Lower lobe of right lung (tissue), 2 donors: ENCODE measurements at places on chromosomes 16 and 17. TPM values are rescaled to one million over a fixed set of nuclear protein-coding genes. Genes with fewer than 3 reads are reported as not detected.

- H3K27ac ChIP-seq: no peak overlapping the region
- no peaks in the 10 kb centered on the region for H3K36me3 ChIP-seq
- peaks cover 18% of the 10 kb centered on the region for H3K4me1 ChIP-seq
- H3K27me3 ChIP-seq: no peaks in the 10 kb centered on the region
- DNase-seq: no peak
These were observed 60.4 kb downstream of the PGS1 start for GRCh38 chr17:78438694-78439325.

GRCh38 chr17:47212458-47212857 is 3.3 kb downstream of the MYL4 start:
- H3K27ac ChIP-seq: no peak overlapping the region
- no peaks in the 10 kb centered on the region for H3K27me3 ChIP-seq
- no peak overlapping the region for H3K4me3 ChIP-seq
- no peaks in the 10 kb centered on the region for H3K4me1 ChIP-seq
- no peak for DNase-seq

GRCh38 chr17:40582328-40582901 is 17.1 kb upstream of the CCR7 start:
- no peak overlapping the region for H3K4me3 ChIP-seq
- peak; percentile 76 for DNase-seq
- peak overlapping the region; percentile 74 for H3K27ac ChIP-seq

DNA sequence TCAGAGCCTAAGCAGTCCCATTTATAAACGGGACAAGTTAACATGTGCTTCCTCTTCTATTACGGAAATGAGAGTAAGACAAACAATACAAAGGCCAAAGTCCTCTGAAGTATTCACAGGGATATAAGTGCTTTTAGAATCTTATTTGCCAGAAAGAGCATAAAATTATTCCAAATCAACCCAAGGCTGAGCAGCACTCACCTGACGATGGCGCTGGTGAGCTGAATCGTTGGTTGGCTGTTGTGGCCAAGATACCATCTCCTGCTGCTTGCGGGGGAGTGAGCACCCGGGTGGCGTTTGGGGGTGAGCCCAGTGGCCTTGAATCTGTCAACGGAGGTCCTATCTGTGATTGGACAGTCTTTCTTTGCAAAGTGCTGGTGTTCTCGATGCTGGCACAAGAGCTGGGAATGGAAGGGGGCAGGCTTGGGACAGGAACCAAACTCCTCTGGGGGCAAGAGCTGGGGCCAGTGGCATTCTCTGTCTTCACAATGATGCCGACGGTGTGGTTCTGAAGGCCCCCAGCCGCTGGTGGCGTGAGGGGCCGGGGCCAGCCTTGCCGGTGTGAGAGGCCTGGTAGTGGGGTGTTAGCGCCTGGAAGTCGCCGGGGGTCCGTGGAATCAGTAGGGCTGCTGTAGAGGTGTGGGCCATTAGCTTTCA is 9.5 kb upstream of the DHRS13 start:
- H3K4me1 ChIP-seq: peaks cover 28% of the 10 kb centered on the region
- H3K4me3 ChIP-seq: no peak overlapping the region
- peaks cover 99% of the 10 kb centered on the region for H3K36me3 ChIP-seq
- no peaks in the 10 kb centered on the region for H3K27me3 ChIP-seq
- no peak overlapping the region for H3K27ac ChIP-seq

DNA sequence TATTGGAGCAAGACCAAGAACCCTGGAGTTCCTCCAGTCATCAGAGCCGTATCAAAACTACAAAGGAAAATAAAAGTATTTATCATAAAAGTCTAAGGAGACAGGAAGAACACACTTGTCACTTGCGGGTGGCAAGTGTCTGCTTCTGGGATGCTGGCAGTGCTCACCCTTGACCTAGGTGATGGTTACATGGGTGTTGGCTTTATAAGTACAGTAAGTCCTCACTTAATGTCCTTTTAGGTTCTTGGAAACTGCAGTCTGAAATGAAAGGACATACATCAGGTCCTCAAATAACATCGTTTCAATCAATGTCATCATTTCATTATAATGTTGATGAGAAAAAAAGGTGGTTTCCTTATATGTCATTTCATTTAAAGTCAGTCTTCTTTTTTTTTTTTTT is 3.0 kb upstream of the AIPL1 start:
- no peaks in the 10 kb centered on the region for H3K4me1 ChIP-seq
- DNase-seq: no peak
- no peak overlapping the region for H3K27ac ChIP-seq
- no peak overlapping the region for H3K4me3 ChIP-seq

DNA sequence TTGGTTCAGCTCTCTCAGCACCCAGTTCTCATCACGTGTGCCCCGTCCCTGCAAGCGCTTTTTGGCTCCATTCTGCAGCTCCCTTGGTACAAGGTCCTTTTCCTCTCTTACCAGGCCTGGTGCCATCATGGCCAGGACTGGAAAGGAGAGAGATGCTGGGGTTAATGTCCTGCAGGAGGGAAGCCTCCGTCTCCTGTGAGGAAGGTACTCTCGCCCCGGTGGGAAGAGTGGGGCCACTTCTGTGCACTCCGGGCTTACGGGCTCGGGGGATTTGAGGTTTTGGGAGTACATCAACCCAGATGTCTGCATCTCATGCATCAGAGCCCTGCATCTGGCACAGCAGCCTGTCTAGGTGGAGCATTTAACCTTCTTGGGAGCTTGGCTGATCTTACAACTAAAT is 10.1 kb downstream of the CTRB2 start:
- H3K36me3 ChIP-seq: no peaks in the 10 kb centered on the region
- peak; percentile 14 for DNase-seq
- no peaks in the 10 kb centered on the region for H3K4me1 ChIP-seq
- H3K27ac ChIP-seq: no peak overlapping the region

DNA sequence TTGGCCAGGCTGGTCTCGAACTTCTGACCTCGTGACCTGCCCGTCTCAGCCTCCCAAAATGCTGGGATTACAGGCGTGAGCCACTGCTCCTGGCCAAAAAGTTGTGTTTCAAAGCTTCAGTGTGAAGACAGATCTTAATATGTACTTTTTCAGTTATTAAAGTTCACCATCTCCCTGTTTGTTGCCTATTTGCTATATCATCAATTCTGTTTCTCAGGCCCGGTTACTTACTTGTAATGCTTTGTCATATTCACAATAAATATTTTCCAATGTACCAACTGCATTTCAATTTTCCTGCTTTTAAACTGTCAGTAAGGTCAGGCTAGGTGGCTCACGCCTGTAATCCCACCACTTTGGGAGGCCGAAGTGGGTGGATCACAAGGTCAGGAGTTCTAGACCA is 22.5 kb downstream of the FANCA start:
- DNase-seq: no peak
- H3K36me3 ChIP-seq: no peaks in the 10 kb centered on the region
- no peak overlapping the region for H3K27ac ChIP-seq

- no peak for DNase-seq
- no peaks in the 10 kb centered on the region for H3K27me3 ChIP-seq
- H3K36me3 ChIP-seq: no peaks in the 10 kb centered on the region
- no peak overlapping the region for H3K27ac ChIP-seq
These were observed 7.5 kb downstream of the CACNG1 start for GRCh38 chr17:67051837-67052236.

DNA sequence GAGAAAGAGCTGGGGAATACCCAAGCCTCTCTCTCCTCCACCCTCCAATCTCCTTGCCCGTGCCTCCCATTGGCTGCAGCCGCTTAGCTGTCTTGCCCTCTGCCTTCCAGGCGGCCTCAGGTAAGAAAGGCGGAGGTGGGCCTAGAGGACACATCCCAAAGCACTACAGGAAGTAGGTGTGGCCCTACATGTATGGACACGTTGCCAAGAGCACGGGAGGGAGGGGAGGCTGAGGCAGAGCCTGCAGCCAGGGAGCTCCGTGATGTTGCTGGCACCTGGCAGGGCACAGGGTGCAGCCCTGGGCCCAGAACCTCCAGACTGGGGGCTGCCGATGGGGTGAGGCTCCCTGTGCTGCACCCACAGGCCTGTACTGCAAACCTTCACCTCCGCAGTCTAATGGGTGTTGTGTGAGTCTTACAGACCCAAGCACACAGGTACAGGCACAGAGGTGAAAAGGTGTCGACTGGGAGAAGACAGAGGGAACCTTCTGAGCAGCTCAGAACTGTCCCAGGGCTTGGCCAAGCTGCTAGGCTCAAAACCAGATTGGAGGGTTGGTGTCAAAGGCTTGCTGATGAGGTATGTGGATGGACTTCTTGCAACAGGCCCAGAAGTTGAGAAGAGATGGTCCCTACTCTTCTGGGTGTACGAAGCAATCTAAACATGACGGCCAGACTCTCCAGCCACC is 23.5 kb upstream of the FOXK2 start:
- H3K27ac ChIP-seq: peak overlapping the region; percentile 87
- H3K4me1 ChIP-seq: peaks cover 29% of the 10 kb centered on the region

DNA sequence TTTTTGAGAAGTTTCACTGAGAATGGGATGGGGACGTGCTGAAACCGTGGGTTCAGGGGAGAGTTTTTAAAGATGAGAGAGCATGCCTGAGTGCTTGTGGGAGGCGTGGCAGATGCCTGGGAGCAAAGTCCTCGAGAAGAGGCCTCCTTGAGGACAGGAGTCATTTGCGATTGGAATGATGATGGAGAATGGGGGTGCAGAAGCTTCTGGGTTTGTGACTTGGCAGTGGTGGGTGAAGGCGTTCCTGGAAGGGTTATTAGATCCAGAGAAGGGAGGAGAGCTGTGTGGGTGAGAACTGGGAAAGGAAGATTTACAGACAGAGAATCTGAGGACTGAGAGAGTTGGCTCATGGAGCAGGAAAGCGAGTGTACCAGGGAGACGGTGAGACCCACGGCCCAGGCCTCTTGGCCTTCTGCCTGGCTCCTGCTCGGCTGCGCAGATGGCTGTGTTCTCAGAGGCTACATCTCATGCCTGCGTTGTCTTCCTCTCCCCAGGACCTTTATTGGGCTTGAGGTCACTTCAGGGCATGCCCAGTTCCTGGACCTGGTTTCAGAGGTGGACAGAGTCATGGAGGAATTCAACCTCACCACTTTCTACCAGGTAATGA is 8.6 kb upstream of the MMP15 start:
- H3K4me1 ChIP-seq: peaks cover 10% of the 10 kb centered on the region
- H3K36me3 ChIP-seq: peaks cover 50% of the 10 kb centered on the region
- no peak overlapping the region for H3K4me3 ChIP-seq

- no peak overlapping the region for H3K27ac ChIP-seq
- DNase-seq: no peak
- no peaks in the 10 kb centered on the region for H3K36me3 ChIP-seq
- no peaks in the 10 kb centered on the region for H3K27me3 ChIP-seq
- H3K4me3 ChIP-seq: no peak overlapping the region
These were observed 21.5 kb downstream of the UBE2G1 start for GRCh38 chr17:4344926-4345325.

DNA sequence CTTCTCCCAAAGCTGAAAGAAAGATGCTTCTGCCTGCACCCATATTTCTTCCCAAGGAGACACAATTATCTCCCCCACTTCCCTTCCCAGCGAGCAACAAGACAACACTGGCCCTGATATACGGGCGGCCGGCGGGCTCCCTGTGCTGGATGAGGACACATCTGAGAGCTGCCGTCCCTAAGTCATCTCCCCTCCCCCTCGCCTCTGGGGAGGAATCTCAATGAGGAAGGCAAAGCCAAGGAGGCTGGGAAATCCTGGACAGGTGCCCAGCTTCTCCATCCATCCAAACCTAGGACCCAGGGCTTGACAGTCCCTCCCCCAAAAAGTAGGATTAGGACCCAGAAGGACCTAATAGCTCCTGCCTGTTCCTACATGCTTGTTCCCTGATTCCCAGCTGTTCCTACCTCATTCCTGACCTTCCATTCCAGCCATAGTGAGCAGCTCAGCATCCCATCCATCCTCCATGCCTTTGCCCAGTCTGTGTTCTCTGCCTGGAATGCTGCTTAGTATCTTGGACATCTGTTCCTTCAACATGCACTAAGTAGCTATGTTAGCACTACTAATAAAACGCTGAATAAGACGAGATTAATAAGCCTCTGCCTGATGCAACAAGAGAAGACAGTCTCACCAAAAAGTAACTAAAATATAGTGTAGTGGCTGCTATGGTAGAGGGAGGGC is 167.9 kb downstream of the CCT6B start:
- H3K36me3 ChIP-seq: no peaks in the 10 kb centered on the region
- no peaks in the 10 kb centered on the region for H3K4me1 ChIP-seq
- H3K4me3 ChIP-seq: no peak overlapping the region
- H3K27ac ChIP-seq: no peak overlapping the region
- no peaks in the 10 kb centered on the region for H3K27me3 ChIP-seq

GRCh38 chr17:8985054-8985701 is 19.7 kb upstream of the PIK3R5 start:
- no peaks in the 10 kb centered on the region for H3K27me3 ChIP-seq
- DNase-seq: no peak
- no peak overlapping the region for H3K27ac ChIP-seq
- no peaks in the 10 kb centered on the region for H3K36me3 ChIP-seq

DNA sequence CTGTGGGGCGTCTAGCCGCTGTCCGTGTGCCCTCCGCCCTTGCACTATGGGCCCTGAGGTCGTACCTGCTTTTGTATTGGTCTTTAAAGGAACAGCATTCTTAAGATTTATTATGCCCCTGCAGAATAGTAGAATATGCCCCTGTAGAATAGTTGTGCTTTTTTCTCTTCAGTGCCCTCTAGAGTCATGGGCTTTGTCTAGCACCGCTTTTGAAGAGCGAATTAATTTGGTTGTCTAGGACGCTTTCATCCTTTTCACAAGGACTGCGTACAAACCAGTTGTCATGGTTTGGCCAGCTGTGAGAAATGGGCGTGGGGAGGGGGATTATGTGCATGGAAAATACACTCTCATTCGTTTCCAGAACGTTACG is 621 bp downstream of the CEP95 start:
- peak overlapping the region; percentile 100 for H3K27ac ChIP-seq
- H3K4me3 ChIP-seq: peak overlapping the region; percentile 80
- peaks cover 65% of the 10 kb centered on the region for H3K36me3 ChIP-seq
- peaks cover 44% of the 10 kb centered on the region for H3K4me1 ChIP-seq
- H3K27me3 ChIP-seq: no peaks in the 10 kb centered on the region

- no peaks in the 10 kb centered on the region for H3K4me1 ChIP-seq
- H3K27ac ChIP-seq: no peak overlapping the region
- no peak for DNase-seq
- H3K4me3 ChIP-seq: no peak overlapping the region
- no peaks in the 10 kb centered on the region for H3K27me3 ChIP-seq
These were observed 478.4 kb downstream of the TOX3 start for GRCh38 chr16:52068447-52069074.

DNA sequence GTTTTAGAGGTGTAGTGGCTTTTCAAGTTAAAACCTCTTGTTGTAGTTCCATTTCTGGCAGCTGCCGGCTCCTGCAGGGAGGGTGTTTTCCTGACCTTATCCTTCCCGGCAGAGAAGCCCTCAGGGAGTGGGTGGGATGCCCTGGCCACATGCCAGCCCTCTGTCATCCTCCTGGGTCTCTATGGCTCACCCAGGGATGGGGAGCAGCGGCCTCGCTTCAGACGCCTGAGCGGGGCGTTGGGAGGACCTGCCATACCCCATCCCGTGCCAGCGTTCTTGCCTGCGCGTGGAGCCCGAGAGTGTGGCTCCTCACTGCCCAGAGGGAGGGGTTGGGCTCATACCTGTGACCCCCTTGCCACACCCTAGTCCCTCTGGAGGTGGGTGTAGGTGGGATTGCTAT is 11.9 kb downstream of the KCNJ12 start:
- no peaks in the 10 kb centered on the region for H3K36me3 ChIP-seq
- DNase-seq: no peak
- H3K27me3 ChIP-seq: no peaks in the 10 kb centered on the region
- no peak overlapping the region for H3K27ac ChIP-seq

Gene CCT6B
- 1.5 TPM for total RNA-seq

Gene HSD17B2
- total RNA-seq: 2.9 TPM

Gene IL32
- 79.1 TPM for total RNA-seq

Gene MAPK7
- 22.2 TPM for total RNA-seq

Gene KRT31
- total RNA-seq: not detected
